GOT3 (cell line): ENCODE measurements at places on chromosomes 11 and 22.

DNA sequence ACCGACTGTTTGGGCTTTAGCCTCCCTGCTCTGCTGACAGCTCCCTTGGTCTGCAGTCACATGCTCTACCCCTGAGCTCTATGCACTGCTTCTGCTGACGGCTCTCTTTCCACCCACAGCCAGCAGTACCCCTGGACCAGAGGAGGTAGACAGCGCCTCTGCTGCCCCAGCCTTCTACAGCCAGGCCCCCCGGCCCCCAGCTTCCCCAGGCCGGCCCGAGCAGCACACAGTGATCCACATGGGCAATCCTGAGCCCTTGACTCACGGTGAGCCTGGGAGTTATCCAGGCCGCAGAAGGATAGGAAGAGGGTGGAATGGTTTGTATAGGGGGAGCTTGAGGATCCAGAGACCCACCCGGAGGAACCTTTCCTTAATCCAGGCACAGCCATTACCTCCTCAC lies 2.8 kb downstream of the ZFPL1 start:
- no peak for DNase-seq

- DNase-seq = no peak
Measured at GRCh38 chr11:70095541-70096252, 17.6 kb downstream of the ANO1 start.

DNA sequence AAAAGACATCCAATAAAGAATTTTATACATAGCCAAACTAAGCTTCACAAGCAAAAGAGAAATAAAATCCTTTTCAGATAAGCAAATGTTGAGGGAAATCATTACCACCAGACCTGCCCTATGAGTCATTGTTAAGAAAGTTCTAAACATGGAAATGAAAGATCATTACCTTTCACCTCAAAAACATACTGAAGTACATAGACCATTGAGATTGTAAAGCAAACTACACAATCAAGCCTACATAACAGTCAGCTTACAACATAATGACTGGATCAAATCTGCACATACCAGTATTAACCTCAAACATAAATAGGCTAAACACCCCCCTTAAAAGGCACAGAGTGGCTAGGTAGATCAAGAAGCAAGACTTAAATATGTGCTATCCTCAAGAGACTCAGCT lies 501.0 kb upstream of the LUZP2 start:
- no peak for DNase-seq

- DNase-seq = no peak
Measured at GRCh38 chr11:86416494-86416893, 41.8 kb downstream of the CCDC81 start.

- DNase-seq = no peak
Measured at GRCh38 chr11:12118949-12119348, 8.6 kb downstream of the MICAL2 start.

GRCh38 chr22:49779211-49779610 lies 48.5 kb downstream of the BRD1 start:
- DNase-seq = no peak

- DNase-seq = no peak
Measured at GRCh38 chr11:57936050-57936418, 87.6 kb upstream of the OR9Q1 start.

DNA sequence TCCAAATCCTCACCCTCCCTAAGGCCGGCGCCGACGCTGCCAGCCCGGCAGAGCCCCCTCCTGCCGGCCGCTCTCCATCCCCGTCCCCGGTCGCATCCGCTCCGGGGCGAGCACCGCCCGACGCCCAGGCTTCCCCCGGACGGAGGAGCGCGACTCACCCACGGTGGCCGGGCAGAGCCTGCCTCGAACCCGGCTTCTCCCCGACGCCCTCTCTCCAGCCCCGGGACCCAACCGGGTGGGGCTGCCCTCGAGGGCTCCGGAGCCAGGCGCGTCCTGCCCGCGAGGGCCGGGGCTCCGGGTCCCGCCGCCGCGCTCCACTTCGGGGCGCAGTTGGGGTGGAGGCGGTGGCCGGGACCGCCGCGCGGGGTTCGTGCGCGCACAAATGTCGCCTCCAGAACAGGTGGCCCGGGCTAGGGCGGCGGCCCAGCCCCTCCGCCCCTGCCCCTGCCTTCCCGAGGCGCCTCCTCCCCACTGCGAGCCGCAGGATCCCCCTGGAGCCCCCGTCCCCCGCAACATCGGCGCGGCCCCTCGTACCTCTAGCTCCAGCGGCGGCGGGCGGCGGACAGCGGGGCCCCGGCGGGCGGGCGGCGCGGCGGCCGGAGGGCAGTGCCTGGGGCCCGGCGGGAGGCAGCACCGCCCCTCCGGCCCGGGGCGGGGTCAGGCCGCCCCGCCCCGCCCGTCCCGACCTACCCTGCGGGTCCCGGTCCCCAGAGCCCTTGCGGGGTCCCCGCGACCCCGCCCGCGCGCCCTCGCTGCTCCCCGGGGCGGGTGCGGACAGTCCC lies at the start of gene A4GALT:
Gene A4GALT (minus strand): TSS at position 608 of the 782 bp plus-strand sequence. CDS start 26,919 bp downstream, outside the sequence.
- no peak for DNase-seq
